Dorsolateral prefrontal cortex (tissue), 122 donors: ENCODE measurements at places on chromosomes 11 and 22.

GRCh38 chr11:130464291-130464812 lies 15.9 kb downstream of the ADAMTS15 start:
- DNase-seq, result no peak

- DNase-seq, result no peak
Measured at GRCh38 chr11:63590024-63590788, 24.0 kb downstream of the PLAAT3 start.

DNA sequence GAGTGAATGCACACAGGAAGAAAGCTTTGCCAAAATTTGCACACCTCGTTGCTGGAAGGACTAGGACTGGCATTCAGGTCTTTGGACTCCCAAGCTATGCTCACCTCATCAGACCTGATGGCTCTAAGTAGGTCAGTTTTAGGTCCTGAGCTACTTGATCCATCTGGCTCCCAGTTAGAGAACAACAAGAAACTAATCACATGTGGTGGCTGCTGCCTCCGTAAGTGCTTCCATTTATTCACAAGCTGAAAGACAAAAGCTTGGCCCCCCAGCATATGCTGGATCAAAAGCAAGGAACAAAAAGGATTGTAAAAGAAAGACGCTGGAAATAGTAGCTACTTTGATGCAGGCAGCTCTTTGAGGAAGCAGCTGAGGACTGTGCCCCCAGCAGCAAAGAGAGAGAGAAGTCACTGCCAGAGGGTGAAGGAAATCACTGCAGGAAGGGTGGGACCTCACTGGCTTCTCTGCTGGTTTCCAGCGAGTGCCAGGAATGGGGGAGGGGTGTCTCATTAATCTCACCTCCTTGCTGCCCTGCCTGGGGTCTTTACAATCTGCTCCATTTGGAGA lies 268.9 kb downstream of the KIRREL3 start:
- DNase-seq, result no peak

GRCh38 chr11:28343304-28344233 lies 235.4 kb downstream of the METTL15 start:
- DNase-seq, result no peak
